ENCODE measurements at places on chromosomes 2 and 18.
A peak's percentile ranks its signal among the peaks of the same experiment; 100 is the strongest.

DNA sequence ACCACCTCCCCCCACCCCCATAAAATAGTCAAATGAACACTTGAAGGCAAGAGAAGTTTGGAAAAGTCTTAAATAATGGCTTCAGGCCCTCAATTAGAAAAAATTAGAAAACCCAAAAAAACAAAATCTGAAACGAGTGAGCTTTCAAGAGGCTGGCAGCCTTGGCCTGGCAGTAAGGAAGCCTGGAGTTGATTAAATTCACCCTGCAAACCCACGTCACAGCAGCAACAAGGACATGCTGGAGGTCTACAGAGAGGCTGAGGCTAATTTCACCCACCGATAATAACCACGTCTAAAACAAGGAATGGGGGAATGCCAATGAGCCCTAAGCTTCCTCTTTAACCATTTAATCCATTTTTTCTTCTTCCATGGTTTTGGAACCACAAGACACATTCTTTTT lies 122.7 kb upstream of the SMAD7 start:
- no peak for DNase-seq

DNA sequence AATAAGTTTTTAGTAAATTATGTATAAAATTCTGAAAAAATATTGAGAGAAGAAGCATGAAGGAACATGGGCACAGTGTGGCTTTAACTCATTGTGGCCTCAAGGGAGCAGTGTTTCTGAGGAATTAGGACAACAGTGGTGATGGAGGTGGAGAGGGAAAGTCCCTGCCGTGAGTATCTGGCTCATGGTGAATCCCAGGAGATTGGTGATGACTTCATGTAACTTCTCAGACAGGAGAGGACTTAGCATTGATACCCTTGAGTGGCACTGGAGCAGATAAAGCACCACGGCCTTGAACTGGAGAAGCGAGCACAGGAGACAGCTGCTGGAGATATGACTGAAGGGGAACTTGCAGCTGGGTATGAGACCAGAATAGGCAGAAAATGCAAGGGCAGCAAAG lies 35.0 kb upstream of the LRP1B start:
- DNase-seq, result no peak

DNA sequence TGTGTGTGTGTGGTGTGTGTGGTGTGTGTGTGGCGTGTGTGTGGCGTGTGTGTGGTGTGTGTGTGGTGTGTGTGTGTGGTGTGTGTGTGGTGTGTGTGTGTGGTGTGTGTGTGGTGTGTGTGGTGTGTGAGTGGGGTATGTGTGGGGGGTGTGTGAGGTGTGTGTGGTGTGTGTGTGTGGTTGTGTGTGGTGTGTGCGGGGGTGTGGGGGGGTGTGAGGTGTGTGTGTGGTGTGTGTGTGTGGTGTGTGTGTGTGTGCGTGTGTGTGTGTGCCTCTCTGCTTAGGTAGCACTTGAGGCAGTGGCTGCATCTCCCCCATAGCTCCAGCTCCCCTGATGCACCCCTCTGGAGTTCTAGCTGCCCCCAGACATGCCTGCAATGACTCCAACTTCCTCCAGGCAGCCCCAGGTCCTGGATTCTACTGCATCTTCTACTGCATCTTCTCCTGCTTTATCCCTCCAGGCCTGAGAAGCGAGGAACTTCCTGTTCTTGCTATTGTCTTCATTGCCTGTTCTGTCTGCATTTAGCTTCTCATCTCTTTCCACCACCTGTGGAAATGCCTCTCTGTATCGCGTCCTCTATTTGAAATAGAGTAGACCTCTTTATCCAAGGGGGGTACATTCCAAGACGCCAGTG lies 22.2 kb upstream of the MLPH start:
- no peak for DNase-seq

DNA sequence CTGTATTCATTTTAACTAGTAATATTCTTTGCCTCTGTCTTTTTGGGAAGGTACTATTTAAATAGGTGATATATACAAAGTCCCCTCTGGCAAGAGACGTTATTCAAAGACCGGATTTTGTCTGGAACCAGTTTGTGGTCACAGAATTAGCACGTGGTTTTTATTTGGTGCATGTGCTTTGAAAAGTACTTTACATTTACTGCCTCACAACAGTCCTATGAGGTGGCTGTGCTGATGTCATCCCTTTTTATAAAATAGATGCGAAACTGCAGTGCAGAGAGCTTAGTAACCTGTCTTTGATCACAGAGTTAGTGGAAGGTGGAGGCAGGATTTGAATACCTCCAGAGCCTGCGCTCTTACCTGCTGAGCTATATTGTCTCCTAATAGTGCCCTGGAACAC lies 4.0 kb downstream of the LPIN1 start:
- peak; percentile 30 for DNase-seq

DNA sequence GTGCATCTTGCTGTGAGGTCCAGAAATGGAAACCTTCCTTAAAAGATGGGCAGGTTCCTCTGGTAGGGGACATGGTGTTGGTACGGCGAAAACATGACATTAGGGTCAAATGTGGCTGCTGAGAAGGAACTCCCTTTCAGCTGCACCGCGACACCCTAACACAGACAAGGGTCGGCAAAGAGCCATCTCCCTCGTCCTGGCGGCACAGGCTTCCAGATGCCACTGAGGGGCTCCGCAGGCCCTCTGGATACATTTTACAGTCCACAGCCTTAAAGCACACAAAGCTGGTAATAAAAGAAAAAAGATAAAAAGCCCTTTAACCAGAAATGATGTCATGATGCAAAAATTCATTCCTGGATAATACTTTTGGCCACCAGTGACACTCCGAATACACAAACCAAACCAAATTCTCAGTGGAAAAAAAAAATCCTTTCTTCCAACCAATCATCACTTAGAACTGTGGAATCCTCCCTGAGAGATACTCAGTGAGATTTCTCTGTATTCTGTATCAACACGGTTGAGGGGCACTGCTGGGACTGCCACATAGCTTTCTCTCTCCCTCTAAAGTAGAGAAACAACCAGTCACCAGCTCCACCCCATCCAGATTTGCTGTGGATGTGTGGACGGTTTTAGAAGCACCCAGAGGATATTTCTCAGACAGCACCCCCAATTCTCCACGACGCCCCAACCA lies 174.8 kb downstream of the HDAC4 start:
- no peak for DNase-seq

DNA sequence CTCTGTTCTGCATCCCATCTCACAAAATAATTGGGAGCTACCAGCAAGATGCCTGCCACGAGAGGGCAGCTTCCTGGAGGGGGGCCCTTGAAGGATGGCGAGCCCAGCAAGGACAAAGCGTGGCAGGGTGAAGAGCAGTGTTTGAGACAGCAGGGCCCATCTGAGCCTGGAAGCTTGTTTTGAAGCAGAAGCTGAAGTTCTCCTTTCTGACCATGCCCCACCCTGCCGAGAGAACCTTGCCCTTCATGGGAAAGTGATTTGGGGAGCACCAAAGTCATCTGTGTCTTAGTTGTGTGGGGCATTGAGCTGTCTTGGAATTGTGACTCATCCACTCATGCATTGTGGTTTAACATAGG lies 216.3 kb downstream of the BCL11A start:
- no peak for DNase-seq

DNA sequence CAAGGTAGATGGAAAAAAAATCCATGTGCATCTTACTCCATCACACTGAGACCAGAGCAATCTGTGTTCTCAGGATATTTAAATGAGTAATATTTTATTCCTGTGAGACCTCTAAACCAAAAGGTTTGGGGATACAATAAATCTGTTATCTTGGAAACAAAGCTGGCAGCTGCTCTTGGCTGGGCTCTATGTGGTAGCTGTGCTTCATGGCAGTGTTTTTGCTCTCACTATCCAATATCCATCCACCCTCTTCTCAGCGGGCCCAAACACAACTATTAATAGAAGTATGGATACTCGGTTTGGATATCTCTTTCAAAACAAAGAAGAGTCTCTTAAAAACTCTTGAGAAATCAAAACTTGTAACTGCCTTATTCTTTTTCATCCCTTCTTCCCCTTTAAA lies 244.9 kb upstream of the RAB12 start:
- no peak for DNase-seq

DNA sequence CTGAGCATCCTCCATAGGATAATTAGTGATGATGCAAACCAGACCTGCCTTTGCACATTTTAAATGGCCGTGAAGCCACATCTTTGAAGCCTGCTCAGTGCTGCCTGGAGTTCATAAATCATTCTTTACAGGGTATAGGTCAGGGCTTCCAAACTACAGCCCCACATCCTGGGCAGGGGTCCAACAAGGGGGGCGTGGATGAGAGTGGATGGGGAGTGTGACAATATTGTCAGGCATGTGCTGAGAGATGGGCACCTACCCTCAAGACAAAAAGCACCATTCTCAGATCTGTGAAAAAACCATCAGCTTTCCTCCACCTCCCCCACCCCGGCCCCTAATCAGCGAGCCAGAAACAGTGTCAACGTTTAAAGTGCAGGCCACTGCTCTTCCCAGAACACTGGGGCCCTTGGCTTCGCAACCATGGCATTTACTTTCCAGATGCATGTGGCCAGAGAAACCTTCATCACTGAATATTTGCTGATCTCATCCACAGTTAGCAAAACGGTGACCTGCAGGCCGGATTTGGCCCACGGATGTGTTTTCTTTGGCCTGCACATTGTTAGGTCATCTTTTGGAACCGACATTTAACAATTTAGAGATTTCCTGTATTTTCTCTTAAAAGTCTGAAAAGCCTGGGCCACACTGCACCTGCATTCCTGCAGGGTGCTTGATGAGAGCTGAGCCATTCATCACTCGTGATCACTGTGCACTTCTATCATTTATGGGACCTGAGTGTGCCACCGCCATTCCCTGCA lies 130.7 kb downstream of the ANKRD44 start:
- DNase-seq, result no peak

DNA sequence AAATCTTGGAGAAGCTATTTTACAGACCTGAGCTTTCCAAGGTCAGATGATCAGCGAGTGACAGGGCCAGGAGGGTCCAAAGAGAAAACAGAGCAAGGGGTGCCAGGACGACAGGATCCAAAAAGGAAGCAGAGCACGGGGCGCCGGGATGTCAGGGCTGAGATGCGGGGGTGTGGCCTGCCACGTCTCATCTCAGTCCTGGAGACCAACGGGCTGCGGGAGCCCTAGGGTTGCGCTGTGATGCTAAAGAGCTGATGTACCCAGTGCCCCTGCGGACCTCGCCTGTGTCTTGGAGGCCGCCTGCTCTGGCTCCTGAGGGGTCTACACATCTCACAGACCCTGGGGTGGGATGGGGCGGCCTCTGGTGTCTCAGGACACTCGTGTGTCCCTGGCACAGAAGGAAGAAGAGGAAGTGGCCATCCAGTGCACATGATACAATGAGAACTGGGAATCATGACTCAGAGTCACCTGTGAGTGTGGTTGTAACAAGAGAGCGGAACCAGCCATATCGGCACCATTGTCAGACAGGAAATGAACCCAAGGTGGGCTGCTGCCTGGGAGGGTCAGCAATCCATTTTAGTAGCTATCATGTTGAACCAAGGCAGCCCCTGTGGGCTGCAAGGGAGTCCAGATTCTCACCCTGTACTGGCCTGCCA lies 97.8 kb downstream of the MYT1L start:
- no peak for DNase-seq

DNA sequence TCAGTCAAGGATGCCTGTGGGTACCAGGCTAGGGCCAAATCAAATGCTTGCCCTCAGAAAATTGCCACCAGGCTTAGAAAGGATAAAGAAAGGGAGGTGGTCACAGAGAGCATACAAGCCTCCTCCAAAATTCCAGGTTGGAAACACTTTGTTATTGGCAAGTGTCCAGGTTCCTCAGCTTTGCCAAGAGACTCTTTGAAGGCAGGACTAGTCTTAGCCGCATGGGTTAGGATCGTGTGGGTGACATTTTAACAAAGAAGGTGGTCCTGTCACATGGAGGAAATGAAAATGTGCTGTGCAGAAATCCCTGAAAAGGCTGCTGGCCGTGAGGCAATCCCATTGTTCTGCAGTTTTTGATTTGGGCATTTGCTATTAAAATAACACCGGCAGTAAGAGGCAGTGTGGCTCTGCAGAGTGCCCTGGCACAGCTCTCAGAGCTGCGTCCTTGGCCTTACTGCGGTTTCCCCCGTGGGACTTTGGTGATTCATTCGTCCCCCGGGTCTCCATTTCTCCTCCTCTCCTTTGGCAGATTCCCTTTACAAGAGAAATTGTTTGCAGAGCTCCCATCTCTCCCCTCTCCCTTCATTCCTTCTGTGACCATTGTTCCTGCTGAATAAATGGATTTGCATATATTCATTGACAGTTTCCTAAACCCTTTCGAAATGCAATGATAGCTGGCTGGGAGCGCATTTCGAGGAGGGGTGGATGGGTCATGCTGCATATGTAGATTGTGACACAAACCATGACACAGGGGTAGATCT lies 187.3 kb downstream of the VAPA start:
- DNase-seq, result no peak

GRCh38 chr2:212242724-212243123 lies 295.9 kb downstream of the ERBB4 start:
- no peak for DNase-seq

DNA sequence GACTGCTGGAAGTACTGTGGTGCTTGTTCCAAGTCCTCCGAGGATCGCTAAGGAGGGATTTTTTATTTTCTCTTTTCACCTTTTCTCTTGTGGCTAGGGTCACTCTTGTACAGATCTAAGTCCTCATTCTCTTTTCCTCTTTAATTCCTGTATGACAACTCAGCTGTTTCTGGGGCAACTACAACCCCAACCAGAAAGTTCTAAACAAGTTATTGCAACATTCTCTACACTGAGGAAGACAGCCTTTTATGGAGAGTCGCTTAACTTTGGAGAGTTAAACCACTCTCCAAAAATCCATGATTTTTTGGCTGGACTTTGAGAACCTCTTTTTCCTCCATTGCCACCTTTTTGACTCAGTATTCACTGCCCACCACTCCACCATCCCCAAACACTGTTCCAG lies 74.0 kb upstream of the SESTD1 start:
- DNase-seq, result no peak

- DNase-seq, result no peak
Observed at GRCh38 chr2:143903172-143903856, 616.6 kb downstream of the ZEB2 start.

DNA sequence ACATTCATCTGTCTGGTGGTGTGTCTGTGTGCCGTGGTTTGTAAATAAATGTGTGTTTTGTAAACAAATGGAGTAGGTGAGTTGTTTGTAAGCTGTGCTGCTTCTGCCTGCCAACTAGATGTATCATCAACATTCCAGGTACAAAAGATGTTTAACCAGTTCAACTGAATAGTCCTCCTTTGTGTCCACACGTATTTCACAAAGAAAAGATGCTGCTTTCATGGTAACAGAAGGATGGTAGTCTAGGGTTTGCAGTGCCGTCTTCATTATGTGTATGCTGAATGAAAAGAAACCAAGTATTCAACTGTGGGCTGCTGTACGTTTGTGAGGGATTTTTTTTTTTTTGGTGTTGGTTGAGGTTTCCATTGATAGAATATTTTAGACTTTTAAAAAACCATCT lies 72.1 kb downstream of the CAMKMT start:
- DNase-seq, result no peak

GRCh38 chr18:63284827-63285733 lies 34.5 kb downstream of the BCL2 start:
- no peak for DNase-seq

GRCh38 chr18:46220116-46220515 lies 115.9 kb downstream of the HAUS1 start:
- no peak for DNase-seq

- no peak for DNase-seq
Observed at GRCh38 chr2:221245045-221245444, 327.1 kb downstream of the EPHA4 start.

GRCh38 chr2:211157856-211158463 lies 601.6 kb downstream of the CPS1 start:
- DNase-seq, result peak; percentile 48

GRCh38 chr2:174180165-174180724 lies 68.1 kb downstream of the OLA1 start:
- no peak for DNase-seq

GRCh38 chr2:188659656-188660406 lies 314.3 kb upstream of the COL3A1 start:
- DNase-seq, result no peak

All from naive thymus-derived CD8-positive, alpha-beta T cell (primary cell).